NCI-H2029 treated with DMSO at 0.1 percent for 48 hours (cell line): ENCODE measurements at places on chromosomes 16 and 17.

- DNase-seq, result no peak
Observed at GRCh38 chr16:73143576-73144422, 95.9 kb upstream of the ZFHX3 start.

- DNase-seq, result no peak
Observed at GRCh38 chr17:145671-146541, 8.5 kb downstream of the SCGB1C2 start.

DNA sequence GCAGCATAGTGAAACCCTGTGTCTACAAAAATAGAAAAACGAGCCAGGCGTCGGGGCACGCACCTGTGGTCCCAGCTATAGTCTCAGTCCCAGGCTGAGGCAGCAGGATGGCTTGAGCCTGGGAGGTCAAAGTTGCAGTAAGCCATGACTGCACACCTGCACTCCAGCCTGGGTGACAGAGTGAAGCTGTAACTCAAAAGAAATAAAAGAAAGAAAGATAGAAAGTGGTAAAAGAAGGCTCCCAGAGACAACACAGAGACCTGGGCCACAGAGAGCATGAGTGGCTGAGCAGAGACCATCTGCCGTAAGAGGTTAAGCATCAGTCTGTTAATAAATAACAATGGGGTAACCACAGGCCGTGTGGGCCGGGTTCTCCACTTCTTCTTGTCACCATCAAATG, 15.3 kb upstream of the HEXD start:
- no peak for DNase-seq

GRCh38 chr16:53530741-53531140, 27.7 kb upstream of the AKTIP start:
- DNase-seq, result no peak

- no peak for DNase-seq
Observed at GRCh38 chr16:660132-660458, 7.8 kb upstream of the RHOT2 start.

GRCh38 chr16:89115216-89115861, 21.7 kb downstream of the ACSF3 start:
- no peak for DNase-seq

DNA sequence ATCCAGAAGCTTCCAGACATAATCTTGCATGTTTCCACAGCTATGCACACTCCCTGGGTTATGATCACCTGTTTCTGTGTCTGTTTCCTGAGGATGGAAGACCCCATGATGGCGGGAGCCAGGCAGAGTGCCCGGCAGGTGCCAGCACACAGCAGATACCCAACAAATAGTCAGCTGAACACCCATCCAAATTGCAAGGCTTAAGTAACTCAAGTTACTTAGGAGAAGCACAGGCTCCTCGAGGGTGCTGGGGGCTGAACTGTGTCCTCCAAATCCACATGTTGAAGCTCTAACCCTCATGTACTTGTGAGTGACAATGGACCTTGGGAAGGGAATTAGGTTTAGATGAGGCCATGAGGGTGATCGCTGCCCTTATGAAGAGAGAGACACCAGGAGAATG, 79.5 kb upstream of the DOC2B start:
- DNase-seq, result no peak

DNA sequence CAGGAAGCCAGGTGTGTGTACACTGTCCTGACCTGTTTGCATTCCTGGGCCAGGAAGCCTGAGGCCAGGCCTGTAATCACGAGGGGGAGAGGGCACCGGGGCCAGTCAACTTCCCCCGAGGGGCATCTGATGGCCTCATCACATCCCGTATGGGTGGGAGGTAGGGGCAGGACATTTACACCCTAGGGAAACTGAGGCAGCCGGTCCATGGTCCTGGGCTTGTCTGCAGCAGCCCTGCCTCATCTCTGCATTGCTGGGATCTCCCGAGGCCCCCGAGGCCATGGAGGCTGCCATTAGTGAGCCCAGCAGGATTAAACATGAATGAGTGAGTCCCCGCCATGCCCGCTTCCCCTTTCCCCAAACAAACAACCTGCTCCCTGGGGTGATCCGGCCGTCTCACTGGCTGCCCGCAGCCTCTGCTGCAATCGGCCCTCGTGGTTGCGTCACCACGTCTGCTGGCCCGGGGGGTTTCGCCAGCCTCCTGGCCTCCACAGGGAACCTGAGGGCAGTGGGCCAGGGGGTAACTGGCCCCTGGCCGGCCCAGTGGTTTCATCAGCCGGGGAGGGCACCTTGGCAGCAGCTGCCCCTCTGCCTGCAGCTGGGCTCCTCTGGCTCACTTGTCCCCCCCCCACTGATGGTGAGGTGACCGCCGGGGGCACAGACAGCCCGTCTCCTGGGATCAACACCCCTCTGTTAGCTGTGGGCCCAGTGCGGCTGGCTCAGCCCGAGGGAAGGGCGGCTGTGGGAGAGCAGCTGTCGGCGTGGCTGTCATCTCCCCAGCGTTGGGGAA, 88.3 kb upstream of the GSE1 start:
- DNase-seq, result no peak

DNA sequence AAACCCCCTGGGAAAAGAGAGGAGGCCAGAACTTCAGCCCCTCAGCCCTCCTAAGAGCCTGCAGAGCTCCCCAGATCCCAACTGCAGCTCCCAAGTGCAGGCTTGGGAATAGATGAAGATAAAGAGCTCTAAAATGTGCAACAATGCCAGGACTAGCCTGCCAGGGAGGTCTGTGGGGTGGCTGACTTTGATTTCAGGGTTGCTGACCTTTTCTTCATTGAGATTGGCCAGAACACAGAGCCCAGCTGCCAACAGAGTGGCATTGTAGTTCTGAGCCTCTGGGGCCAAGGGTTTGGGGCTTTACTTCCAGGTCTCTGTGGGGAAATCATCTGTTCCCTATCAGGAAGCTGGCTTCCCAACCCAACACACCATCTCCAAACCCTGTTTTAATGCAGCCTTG, 120.6 kb downstream of the COPRS start:
- no peak for DNase-seq

DNA sequence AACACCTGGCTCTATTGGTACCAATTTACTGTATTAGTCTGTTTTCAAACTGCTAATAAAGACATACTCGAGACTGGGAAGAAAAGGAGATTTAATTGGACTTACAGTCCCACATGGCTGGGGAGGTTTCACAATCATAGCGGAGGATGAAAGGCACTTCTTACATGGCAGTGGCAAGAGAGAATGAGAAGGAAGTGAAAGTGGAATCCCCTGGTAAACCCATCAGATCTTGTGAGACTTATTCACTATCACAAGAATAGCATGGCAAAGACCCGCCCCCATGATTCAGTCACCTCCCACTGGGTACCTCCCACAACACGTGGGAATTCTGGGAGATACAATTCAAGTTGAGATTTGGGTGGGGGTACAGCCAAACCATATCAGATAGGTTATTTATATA, 22.6 kb upstream of the GOSR1 start:
- no peak for DNase-seq

- no peak for DNase-seq
Observed at GRCh38 chr16:14399378-14400284, 230.4 kb downstream of the PARN start.

- no peak for DNase-seq
Observed at GRCh38 chr17:290121-290521, 62.5 kb downstream of the RPH3AL start.

- DNase-seq, result no peak
Observed at GRCh38 chr17:492022-492413, 139.4 kb upstream of the RPH3AL start.

GRCh38 chr17:79133985-79134384, 59.4 kb downstream of the ENGASE start:
- no peak for DNase-seq

DNA sequence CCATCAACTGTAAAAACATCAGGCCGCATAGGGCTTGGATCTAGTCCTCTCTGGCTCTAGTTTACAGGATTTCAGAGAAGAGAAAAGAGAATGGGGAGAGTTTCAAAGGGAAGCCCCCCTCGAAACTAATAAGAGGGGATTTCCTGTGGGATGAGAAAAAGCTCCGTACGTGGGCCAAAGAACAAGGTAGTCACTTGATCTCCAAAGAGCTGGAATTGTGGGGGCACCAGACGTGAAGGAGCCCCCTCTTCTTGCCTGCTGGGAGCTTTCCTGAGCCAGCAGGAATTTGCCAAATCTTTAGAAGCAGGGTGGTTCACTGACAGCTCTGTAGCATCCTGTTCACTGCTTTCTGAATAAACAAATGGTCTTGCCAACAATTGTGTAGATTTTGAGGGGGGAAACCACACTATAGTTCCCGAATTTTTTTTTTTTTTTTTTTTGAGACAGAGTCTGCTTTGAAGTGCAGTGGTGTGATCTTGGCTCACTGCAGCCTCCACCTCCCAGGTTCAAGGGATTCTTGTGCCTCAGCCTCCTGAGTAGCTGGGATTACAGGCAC, 7.0 kb upstream of the TMIGD1 start:
- no peak for DNase-seq

DNA sequence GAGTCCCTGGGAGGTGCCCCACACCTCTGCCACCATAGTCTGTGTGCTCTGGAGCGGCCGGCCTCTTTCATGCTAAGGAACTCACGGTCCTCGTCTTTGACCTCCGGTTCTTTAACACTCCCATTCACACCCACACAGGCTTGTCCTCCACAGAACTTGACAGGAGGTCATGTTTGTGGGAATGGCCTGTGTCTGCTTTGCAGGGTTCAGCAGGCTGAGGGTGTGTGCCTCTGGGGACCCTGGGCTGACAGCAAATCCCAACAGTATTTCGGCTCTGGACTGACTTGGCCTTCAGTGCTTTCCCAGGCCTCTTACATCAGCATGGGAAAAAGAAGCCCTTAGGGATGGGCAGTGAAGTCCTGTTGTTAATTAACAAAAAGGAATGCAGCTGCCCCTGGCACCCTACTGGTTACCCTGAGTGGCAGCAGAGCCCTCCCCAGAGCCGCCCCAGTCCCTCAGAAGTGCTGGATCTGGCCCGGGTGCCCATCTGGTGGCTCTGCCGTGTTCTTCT, 35.4 kb upstream of the ADORA2B start:
- DNase-seq, result no peak

DNA sequence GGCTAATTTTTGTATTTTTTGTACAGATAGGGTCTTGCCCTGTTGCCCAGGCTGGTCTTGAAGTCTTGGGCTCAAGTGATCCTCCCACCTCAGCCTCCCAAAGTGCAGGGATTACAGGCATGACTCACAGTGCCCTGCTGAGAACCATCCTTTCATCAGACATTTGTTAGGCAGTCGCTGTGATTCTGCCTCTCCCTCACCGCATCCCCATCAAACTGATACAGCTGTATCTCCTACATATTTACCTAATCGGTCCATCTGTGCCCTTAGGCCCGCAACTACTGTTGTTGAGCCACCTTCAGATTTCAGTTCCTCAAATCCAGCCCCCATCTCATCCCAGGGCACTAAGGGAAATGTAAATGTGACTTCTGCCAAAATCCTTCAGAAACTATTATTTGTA, 2.0 kb upstream of the SLC43A2 start:
- DNase-seq, result no peak

GRCh38 chr17:51869387-51869786, 289.1 kb downstream of the CA10 start:
- no peak for DNase-seq

GRCh38 chr17:623121-623520, 91.5 kb downstream of the VPS53 start:
- no peak for DNase-seq

- no peak for DNase-seq
Observed at GRCh38 chr16:20323591-20324117, 3.7 kb downstream of the GP2 start.

- DNase-seq, result no peak
Observed at GRCh38 chr16:68369697-68370580, 59.1 kb downstream of the PRMT7 start.

- peak; percentile 51 for DNase-seq
Observed at GRCh38 chr17:65750631-65751115, 189.2 kb upstream of the AXIN2 start.

- DNase-seq, result no peak
Observed at GRCh38 chr17:66712453-66712852, 122.5 kb upstream of the CACNG5 start.

GRCh38 chr16:89175280-89176146, 4.0 kb downstream of the CDH15 start:
- no peak for DNase-seq

- no peak for DNase-seq
Observed at GRCh38 chr17:5203178-5203907, 11.7 kb upstream of the ZNF594 start.

DNA sequence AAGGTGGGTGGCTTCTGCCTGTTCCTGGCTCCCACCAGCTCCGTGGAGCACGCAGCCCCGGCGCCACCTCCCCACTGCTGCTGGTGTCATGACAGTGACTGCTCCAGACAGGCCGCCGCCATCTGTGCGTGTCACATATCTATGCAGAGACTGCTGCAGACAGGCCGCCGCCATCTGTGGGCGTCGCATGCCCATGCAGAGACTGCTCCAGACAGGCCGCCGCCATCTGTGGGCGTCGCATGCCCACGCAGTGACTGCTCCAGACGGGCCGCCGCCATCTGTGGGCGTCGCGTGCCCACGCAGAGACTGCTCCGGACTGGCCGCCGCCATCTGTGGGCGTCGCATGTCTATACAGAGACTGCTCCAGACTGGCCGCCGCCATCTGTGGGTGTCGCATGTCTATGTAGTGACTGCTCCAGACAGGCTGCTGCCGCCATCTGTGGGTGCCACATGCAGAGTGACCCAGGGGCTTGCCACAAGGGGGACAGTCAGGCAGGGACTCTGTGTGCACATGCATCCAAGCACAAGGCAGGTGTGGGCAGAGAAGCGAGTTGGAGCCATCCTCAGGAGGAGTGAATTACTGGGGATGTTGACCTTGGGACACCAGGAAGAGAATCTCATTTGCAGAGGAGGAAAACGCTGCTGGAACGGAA, 3.3 kb upstream of the FN3KRP start:
- no peak for DNase-seq

- no peak for DNase-seq
Observed at GRCh38 chr17:9783050-9783449, 8.3 kb downstream of the DHRS7C start.

GRCh38 chr16:85734311-85735017, 16.4 kb downstream of the C16orf74 start:
- no peak for DNase-seq

- DNase-seq, result no peak
Observed at GRCh38 chr16:18792836-18793433, 2.8 kb upstream of the RPS15A start.

GRCh38 chr17:888998-889441, 90.6 kb downstream of the NXN start:
- no peak for DNase-seq

GRCh38 chr16:3954411-3954921, 74.0 kb upstream of the CREBBP start:
- DNase-seq, result no peak

DNA sequence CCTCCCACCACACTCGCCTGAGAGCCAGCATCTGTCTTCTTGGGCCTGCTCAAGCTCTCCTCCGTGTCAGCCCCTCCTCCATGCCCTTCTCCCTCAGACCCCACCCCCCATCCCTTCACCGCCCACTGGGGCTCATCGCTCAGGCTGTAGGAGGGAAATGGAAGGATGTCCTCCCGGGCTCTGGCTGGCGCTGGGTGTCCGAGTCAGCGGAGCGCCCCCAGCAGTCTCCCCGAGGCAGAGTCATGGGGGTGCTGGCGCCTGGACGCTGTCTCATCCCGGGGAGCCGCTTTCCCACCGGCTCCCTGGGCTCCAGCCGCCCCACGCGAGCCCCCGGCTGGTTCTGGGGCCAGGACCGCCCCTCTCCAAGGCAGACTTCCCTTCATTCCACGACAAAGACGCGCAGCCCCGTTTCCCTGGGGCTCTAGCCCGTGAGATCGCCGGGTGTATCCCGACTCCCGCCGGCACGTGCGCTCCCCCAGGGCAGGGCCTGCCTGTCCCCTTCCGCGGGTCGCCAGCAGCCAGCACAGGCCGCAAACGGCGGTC, 428 bp upstream of the ANTKMT start:
- no peak for DNase-seq
